ENCODE measurements at places on chromosomes 3 and 15.

- DNase-seq, result no peak
Observed at GRCh38 chr3:125589547-125590122, 5.7 kb downstream of the OSBPL11 start.

DNA sequence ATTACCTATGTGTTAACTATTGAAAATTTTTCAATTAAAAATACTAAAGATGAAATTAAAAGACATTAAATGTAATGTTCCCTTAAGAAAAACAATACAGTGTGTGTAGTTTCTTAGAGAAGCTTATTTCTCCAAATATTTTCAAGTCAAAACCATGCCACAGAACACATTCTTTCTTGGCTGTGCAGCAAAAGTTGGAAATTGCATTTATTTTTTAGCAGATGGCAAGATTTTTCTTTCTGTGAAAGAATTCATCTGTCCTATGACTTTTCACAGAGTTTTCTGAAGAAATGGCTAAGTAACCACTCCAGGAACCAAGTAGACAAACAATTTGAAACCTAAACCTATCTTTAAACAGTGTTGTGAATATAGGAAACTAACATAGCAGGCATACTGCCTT lies 47.2 kb downstream of the IMPG2 start:
- no peak for DNase-seq

- no peak for DNase-seq
Observed at GRCh38 chr3:30294241-30294667, 312.1 kb upstream of the TGFBR2 start.

DNA sequence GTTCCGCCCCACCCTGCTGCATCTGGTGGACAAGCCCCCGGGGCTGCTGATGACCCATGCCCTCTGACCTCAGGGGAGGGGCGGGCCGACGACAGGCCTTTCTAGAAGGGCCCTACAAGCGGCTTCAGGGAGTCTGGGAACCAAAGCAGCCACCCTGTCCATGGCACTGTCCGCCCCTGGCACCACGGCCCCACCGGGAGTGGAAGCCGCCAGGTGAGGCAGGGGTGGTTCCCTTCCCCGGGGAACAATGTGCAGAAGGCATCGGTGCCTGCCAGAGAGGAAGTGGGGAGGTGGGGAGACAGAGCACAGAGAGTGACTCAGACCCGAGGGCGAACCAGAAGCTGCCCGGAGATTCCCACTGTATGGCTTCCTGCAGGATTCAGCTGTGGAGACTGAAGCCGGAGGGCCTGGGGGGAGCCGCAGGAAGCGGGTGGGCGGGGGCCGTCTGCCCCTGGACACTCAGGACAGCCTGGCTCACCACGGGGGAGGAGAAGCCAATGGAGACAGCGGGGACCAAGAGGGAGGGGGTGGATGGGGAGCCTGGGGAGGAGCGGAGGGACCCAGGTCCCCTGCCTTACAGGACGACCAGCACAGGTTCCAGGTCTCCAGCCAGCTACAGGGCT lies 134.0 kb downstream of the TPRA1 start:
- DNase-seq, result no peak

DNA sequence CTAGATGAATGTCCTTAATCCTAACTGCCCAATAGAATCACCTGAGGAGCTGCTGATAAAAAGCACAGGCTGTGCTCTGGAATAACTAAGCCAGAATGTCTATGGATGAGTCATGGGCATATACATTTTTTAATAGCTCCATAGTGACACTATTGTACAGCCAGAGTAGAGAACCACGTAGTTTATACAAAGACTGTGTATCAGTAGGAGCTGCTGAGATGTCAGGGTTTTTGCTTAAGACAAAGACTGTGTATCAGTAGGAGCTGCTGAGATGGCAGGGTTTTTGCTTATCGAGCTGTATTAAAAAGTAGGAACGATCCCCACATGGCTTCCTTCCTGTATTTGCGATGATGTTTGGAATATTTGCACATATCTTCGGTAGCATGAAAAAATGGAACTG lies 137.4 kb downstream of the SV2B start:
- no peak for DNase-seq

DNA sequence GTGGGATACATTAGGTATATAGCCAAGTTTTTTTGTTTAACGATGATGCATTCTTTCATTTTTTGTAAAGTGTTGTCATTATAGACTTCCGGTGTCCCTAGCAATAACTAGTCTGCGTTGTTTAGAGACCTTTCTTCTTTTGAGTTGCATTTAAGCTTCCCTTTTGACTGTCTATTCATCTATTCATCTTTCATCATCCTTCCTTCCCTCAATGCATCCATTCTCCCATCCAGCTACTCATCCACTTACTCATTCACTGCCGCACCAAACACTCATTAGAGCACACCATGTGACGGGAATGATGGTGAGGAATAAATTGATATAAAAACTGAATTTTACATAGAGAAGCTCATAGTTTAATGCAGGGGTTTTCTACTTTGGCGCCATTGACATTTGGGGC lies 32.9 kb downstream of the OR4F15 start:
- no peak for DNase-seq

All from activated CD4-positive, alpha-beta T cell treated with anti-CD3 and anti-CD28 coated beads, Interleukin-2, amount 50 U/mL, for 16 hours (primary cell).